ENCODE measurements at places on chromosomes 2 and 18. TPM values are rescaled to one million over a fixed set of nuclear protein-coding genes. Genes with fewer than 3 reads are reported as not detected.

TMEM200C gene
- under 0.01 TPM for total RNA-seq

FBLN7 gene
- total RNA-seq, result 0.29 TPM

HAT1 gene
- total RNA-seq, result 21.2 TPM

PARD6G gene
- 5.8 TPM for total RNA-seq

CACNB4 gene
- 1.2 TPM for total RNA-seq

VSNL1 gene
- total RNA-seq, result 0.29 TPM

ZNF521 gene
- 42.6 TPM for total RNA-seq

C2orf72 gene
- total RNA-seq, result 0.17 TPM
